ENCODE measurements at places on chromosomes 11 and 22.

DNA sequence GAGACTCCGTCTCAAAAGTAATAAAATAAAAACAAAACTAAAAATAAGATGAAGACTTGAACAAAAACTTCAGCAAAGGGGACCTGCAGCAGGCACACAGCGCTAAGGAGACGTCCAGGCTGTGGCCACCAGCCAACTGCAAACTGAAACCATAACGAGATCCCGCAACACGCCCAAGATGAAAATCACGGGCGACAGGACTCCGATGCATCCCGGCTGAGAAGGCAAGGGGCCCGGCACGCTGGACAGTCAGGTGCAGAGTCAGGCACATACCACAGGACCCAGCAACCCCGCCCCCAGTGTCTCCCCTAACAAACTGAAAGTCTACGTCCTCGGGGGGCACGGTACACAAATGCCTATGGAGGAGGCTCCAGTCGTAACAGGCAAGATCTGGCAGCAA lies 9.2 kb downstream of the HRAS start:
- no peak for DNase-seq

DNA sequence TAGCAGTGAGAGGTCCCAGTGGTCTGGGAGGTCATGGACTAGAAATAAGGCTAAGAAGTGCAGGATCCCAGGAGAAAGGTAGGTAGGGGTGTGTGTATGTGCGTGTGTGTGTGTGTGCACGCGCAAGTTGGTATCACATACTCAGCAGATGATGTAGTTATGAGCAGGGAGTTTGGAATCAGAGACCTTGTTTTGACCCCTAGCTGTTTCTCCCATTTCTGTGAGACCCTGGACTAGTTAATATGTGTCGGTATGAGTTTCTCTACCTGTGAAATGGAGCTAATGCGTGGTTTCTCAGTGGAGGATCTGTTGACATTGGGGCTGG lies 1.3 kb downstream of the SERPING1 start:
- DNase-seq, result no peak

GRCh38 chr11:104343578-104343977 lies 179.6 kb upstream of the PDGFD start:
- no peak for DNase-seq

- DNase-seq, result no peak
Measured at GRCh38 chr22:36336246-36337182, 51.3 kb downstream of the MYH9 start.

DNA sequence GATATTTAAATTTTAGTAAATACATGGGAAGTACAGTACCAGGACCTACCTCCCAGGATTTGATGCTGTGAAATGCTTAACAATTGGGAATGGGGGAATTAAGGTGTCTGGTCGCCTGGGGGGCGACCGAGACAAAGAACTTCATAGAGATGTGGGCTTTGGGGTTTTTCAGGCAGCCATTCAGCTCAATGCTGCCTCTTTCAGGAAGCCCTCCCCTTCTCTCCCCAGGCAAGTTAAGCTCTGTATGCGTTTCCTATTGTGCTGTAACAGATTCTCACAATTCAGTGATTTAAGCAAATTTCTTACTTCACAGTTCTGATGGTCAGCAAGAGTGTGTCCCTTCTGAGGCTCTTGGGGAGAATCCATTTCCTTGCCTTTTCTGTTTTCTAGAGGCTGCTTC lies 53.8 kb downstream of the KIAA1671 start:
- DNase-seq, result no peak

- DNase-seq, result no peak
Measured at GRCh38 chr11:128421577-128422330, 165.6 kb downstream of the ETS1 start.

DNA sequence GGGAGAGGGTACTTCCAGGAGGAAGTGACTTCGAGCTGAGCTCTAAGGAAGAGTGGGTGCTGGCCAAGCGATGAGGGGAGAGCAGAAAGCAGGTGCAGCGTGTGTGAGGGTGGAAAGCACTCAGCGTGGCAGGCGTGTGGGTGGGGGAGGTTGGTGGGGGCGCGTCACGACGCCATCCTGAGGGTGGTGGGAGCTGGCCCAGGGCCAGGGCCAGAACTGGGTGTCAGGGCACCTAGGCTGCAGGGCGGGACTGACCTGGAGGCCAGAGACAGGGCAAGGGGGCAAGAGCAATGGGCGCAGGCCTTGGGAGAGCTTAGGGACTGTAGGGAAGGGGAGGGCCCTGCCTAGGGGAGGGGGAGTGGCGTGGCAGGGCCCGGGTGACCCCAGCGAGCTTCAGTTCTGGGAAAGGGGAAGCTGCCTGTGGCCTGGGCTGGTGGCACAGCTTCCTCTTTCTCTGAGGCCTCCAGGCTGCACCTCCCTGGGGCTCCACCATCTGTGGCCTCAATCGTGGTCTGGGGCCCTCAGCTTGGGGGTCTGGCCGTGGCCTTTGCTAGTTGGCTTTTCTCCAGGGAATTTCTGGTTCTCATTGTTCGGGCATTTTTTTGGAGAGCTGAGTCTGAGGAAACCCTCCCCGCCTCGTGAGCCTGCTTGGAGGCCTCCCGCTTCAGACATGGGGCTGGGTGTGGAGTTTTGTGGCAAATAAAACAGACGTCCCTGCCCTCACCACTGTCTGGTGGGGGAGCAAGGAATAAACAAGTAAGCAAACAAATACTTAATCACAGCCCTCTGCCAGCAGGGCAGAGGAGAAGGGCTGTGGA lies 8.9 kb downstream of the RELT start:
- peak; percentile 28 for DNase-seq

GRCh38 chr11:19352771-19353160 lies 112.0 kb upstream of the E2F8 start:
- DNase-seq, result no peak

DNA sequence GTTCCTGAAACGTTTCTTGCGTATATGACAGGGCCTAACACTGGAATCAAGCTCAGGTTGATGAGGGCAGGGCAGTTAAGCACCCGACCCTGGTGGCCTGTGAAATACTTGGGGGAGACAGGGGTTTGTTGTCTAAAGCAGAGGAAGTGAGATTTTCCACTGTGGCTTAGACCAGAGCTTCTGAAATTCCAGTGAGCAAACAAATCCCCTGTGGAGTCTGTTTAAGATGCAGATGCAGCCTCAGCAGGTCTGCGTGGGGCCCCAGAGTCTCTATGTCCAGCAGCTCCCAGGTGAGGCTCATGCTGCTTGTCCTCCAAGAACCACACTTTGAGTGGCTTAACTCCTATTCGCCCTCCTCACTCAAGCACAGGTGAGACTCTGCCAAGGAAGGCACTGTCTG lies 39.1 kb upstream of the PRAME start:
- DNase-seq, result no peak

DNA sequence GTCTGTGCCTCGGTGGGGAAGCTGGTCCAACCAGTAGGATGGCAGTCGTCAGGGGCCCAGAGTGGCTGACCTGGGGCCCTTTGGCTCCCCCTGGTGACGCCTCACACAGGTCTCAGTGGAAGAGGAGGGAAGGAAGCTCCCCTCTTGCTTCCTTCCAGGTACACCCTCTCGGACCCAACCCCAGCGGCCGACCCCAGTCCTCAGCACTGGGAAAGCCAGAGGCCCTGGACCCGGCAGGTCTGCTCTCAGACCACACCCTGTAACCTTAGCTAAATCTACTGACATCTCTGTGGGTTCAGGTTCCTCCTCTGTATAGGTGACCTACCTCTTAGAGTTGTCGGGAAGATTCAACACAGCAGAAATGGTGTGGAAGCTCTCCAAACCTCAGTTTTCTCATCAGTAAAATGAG lies 3.4 kb upstream of the SCUBE1 start:
- peak; percentile 65 for DNase-seq

- no peak for DNase-seq
Measured at GRCh38 chr11:6570691-6571427, 32.6 kb downstream of the RRP8 start.

- peak; percentile 51 for DNase-seq
Measured at GRCh38 chr22:24156141-24156912, 25.0 kb upstream of the SUSD2 start.

DNA sequence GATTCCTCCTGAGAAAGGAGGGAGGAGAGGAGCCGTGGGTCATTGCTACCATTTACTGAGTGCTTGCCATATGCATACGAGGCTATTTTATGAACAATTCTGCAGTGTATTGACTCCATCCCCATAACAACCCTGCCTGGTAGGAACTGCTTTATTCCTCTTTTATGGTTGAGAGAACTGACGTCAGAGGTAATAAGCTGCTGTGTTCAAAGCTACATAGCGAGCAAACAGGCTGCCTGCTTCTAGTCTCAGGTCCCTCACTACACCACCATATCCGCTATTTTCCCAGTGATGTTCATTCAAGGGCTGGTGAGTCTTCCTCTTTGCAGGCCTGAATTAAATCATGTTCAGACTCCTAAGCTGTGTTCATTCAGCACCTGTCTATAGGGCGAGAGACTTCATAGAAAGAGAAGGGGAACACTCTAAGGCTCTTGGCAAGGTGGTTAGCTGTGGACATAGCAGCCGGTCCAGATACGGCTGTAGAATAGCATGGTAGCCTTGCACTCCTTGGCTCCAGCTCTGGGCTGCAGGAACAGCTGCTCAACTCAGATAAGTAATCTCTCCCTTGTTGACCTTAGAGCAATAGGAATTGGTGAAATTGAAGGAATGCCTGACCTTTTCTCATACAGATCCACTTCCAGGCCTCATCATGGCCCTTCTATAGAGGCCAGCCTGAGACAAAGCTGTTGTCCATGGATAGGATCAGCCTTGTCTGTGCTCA lies 82.6 kb downstream of the MICAL2 start:
- no peak for DNase-seq

- DNase-seq, result no peak
Measured at GRCh38 chr11:68328374-68329091, 16.1 kb downstream of the LRP5 start.

DNA sequence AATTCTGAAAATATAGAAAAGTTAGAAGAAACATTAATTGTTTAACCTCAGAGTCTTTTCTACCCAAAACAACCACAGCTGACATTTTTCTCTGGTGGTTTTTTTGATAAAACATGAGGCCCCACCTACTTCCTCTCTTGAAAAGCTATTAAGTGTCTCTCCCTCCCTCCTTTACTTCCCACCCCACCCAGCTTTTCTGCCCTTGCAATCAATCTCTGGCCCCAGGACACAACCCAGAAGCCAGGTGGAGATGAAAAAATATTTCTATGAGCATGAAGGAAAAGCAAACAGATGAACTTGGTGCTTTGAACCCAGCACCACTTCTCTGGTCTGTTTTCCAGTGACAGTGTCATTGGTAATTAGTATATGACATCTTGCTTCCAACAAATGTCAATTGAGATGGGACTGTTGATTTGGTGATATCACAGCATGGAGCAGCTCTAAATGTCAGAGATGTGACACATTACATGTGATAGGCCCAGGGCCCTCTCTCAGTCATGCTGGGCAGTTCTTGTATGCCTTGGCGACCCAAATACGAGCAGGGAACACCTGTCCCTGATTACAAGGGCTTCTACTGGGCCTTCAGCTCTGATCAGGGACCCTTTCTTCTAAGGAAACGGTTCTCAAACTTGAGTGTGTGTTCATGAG lies 23.9 kb upstream of the TMPRSS13 start:
- no peak for DNase-seq

DNA sequence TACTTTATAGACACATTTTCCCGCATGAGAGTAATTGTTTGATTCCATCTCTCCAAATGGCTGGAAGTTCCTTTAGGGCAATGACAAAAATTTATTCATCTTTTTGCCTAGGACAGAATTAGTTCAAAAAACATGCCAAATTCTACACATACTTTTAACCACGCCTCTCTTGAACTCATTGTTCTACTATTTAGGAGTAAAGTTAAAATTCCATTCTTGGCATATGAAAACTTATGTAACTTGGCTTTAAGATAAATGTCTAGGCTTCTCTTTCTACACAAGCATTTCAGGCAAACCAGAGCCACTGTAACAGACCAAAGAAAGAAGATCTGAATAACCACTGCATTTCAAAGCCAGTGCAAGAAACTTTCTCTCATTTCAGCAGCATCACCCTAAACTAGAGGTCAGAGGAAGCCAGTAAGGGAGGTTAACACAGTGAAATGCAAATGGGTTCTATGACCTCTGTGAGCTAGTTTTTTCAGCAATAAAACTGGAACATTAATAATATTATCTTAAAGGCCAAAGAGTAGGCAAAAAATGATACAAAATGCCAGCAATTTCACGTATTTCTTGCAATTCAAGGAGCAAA lies 73.0 kb downstream of the RSF1 start:
- DNase-seq, result no peak

DNA sequence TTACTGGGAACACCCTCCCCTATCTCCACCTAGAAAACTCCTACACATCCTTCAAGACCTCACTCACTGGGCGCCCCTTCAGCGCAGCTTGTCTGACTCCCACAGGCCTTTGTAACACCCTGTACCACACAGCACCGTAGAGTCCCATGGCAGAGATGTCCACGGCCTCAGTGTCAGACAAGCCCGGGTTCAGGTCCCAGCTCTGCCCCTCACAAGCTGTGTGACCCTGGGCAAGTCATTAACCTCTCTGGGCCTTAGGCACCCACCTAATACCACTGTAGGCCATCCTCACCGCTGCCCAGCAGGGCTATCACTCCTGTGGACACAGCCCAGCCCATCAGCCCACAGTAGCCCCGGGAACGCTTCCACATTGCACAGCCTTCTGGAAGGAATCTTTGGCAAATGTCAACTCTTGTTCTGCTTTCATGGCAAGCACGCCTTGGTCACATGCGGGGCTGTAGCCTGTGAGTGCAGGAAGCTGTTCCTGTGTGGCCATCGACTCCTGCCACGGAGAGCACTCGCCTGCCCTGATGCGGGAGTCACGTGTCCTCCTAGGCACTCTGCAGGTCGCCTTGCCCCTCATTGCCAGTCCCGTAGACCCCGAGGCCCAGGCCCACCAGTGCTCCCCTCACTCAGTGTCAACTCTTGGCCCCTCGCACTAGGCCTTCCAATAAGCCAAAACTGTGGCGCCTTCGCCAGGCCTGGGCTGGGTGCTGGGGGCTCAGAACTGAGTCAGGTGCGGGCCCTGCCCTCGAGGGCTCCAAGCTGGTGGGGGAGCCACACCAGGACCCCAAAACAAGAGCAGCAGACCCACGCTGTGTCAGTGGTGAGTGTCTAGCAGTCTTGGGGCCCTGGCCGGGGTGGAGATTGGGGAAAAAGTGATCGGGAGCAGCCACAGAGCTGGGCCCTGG lies 32.9 kb upstream of the RFPL3 start:
- DNase-seq, result no peak

DNA sequence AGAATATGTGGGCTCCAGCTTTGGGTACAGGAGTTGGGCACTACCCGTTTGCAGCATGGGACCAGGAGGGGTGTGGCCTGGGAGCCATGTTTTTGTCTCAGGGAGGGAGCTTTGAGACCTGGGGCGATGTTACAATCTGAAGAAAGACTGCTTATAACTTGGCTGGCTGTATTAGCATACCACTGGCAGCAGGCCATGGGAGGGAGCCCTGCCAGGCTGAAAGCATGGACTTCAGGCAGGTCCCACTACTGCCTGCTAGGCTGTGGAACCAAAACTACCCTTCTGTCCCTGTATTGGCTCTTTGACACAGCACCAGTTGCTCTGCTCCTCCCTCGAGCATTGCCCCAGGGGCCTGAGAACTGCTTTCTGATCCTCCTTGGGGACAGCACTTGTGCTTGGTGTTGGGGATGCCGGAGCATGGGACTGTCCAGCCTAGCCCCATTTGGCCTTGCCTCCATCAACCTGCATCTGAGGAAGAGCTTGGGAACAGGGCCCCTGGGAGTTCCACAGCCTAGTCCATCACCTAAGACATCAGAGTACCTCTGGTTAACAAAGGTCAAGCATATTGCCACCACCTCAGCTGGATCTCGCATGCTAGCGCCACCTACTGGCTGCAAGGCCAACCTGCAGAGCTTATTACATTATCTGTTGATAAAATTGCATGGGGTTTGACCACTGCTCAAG lies 217.4 kb downstream of the SBF2 start:
- DNase-seq, result peak; percentile 44
